ENCODE measurements at places on chromosomes 2 and 18. TPM values are rescaled to one million over a fixed set of nuclear protein-coding genes. Genes with fewer than 3 reads are reported as not detected.

The RNU2-63P gene
- 43.6 TPM for total RNA-seq

The ANKRD29 gene
- not detected for total RNA-seq

The TEKT4 gene
- not detected for total RNA-seq

The MOGAT1 gene
- not detected for total RNA-seq

The RFX8 gene
- total RNA-seq = 0.76 TPM

The SPP2 gene
- total RNA-seq = not detected

The ACKR3 gene
- 2.2 TPM for total RNA-seq

The COL6A3 gene
- total RNA-seq = 13.6 TPM

The LYG1 gene
- 1.1 TPM for total RNA-seq

The NAPG gene
- total RNA-seq = 31.2 TPM

The CXCR1 gene
- total RNA-seq = not detected

The SERPINB10 gene
- total RNA-seq = not detected

The FARSB gene
- 30.8 TPM for total RNA-seq

The IL37 gene
- total RNA-seq = 0.32 TPM

The TNS1 gene
- 0.27 TPM for total RNA-seq

The LYPD6B gene
- total RNA-seq = not detected

The COL3A1 gene
- not detected for total RNA-seq

The PROM2 gene
- 0.86 TPM for total RNA-seq

The ITSN2 gene
- total RNA-seq = 51.2 TPM

Measured in activated naive CD4-positive, alpha-beta T cell treated with anti-CD3 and anti-CD28 coated beads, Interleukin-2, amount 50 U/mL, for 72 hours (primary cell).